ENCODE measurements at places on chromosomes 1 and 21.

GRCh38 chr1:17149771-17150170 is 30.5 kb upstream of the PADI2 start:
- no peak for DNase-seq

DNA sequence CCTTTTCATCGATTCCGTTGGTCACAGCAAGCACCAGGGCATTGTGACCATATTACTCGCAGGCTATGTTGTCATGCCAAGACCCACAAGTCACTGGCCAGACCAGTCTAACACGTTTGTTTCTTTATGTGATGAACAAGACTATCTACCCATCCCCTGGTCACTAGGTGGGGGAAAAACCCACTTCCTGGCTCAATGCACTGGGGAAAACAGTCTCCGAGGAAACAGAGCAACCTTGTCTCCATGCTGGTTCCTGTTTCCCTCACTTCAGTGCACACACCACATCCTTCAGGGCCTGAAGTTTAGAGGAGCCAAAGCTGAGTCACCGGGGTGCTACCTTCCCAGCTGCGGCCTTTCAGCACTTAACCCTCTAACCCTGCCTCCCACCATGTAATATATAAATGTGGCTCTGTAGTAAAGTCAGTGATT is 20.9 kb downstream of the ERICH3 start:
- no peak for DNase-seq

DNA sequence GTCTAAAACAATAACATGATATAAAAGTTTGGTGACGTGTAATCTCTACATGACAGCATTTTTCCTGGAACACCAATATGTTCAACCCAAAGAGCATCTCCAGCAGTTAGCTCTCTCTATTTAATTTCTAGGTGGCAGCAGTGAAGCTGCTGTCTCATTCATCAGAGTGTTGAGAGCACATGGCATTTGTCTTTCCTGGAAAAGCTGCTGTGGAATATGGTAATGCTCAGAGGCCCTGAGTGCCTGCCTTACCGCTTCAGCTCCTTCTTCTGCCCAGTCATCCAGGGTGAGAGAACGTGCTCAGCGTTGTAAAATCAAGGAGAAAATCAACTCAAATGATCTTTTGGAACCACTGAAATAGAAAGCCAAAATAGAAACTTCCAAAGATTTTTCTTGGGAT is 640.7 kb downstream of the ADGRL2 start:
- no peak for DNase-seq

GRCh38 chr21:33206771-33207281 is 22.9 kb upstream of the IFNAR2 start:
- DNase-seq = no peak

GRCh38 chr1:22792396-22793160 is 81.9 kb downstream of the EPHB2 start:
- DNase-seq = no peak

DNA sequence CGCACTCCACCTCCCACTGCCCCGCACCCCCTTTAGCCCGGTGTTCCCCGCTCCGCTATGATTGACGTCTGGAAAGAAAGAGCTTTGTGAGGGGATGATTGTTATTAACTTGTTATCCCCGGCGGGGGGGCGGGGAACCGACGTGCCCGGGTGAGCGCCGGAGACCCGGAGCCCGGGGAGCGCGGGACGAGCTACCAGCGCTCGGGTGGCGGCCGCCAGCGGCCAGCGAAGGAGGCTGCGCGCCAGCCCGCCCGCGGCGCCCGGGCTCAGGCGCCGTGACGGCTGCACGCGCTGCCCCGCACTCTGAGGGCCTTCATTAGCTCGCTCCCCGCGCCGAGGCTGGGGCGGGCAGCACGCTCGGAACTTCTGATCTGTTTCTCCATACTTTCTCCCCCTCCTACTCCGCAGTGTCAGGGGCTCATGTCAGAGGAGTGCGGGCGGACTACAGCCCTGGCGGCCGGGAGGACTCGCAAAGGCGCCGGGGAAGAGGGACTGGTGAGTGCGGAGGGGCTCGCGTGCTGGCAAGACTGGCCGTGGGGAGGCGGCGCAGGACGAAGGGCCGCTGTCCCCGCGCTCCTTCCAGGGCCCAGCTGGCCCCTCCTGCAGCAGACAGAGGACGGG is 2.1 kb downstream of the LHX8 start:
- DNase-seq = no peak

GRCh38 chr1:28886731-28887418 is 27.5 kb upstream of the EPB41 start:
- DNase-seq = no peak

DNA sequence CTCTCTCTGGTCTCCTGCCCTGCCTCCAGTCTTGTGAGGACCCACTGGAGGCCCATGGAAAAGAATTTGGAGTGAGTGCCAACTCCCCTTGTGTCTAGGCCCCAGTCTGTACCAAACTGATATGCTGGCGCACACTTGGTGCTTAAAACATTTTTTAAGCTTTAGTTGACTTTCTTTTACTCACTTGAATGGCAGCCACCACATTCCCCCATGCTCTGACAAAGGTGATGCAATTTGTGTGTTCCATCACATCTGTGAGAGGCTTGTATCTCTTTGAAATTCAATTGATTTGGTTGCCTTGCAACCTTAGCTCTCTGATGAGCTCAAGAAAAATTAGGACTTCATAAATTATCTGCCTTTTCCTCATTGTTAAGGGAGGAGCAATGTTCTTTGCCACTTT is 30.5 kb upstream of the WDTC1 start:
- no peak for DNase-seq

DNA sequence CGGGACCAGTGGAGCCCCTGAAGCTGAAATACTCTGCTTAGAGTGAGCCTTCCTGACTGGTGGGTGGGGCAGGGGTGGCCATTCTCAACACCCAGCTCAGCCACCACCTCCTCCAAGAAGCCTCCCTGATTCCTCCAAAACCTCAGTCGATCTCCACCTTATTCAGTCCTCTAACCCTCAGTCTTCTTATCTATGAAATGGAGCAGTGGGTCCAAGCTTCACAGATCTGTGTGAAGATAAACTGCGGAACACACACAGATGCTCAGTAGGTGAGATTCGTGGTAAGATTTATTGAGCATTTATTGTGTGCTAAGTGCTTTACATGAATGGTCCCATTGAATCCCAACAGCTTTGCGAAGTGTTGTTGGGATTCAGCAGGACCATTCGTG is 93.1 kb upstream of the RUNX3 start:
- DNase-seq = no peak

GRCh38 chr1:94438692-94439276 is 20.6 kb downstream of the ABCD3 start:
- DNase-seq = peak; percentile 74

- DNase-seq = no peak
Observed at GRCh38 chr1:54825696-54826095, 24.6 kb upstream of the TTC22 start.

DNA sequence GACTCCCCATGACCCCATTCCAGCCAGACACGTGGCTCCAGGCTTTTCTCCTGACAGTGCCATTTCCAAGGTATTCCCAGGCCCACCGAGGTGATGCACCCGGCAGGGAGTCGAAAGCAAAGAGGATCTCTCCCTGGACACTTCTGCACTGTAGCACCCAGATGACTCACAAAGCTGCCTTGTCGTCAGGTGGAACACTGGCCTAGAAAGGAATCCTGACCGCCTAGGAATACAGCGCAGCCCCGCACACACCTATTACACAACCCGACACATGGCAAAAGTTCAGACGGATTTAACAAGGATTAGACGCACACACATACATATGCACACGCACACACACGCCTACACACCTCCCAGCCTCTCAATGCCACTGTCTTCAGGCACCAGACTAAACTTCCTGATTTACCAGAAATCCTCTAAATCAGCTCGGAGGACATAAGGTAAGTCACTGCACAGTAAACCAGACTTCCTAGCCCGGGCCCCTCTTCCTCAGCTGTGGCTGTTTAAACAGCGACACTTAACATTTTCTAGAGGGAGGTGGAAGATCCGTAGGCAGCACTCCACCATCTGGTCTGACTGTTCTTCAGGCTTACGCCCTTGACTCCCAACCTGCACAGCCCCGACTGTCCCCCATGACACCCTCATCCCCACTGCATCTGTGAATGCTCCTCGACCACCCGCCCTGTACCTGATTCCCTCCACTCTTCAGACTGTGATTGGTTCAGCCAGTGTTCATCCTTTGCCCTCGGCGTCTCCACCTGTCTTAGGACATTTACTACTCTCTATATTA is 12.7 kb downstream of the FAM89A start:
- DNase-seq = no peak

Measured in NCI-H187 treated with DMSO at 0.1 percent for 48 hours (cell line).